ENCODE measurements at places on chromosomes 6 and 20.

DNA sequence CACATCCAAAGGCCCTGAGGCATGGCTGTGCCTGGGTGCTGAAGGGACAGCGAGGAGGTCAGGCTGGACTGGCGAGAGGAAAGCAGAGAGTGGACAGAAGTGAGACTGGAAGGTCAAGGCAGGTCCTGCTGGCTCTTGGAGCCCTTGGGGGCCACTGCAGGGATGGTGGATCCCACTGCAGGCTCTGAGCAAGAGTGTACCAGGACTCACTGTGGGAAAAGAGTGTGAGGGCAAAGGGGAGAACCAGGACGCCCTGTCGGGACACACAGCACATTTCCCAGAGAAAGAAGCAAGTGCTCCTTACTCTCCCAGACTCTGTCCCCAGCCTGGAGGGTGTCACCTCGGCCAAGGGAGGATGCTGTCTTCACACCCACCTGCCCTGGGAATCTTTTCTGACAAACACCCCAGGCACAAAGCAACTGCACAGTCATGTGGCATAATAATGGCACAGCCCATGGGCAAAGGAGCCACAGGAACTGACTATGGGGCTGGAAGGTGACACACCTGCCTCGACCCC, 172.3 kb upstream of the CST7 start:
- DNase-seq = no peak

DNA sequence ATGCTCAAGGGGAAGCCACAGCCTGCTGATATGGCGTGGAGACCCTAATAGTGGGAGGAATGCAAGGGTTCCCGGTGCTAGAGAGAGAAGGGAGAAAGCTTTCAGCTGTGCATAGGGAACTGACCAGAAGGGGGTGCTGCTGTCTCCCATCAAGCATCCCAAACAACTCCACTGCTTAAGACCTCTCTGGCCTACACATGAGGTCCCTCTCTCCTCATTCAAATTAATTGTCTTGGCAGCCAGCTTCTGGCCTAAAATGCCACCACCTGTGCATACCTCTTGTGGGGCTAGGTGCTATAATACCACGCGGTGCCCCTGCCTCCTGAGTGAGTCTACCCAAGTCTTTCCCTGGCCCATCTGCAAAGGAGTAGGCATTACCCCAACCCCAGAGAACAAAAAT, 14.5 kb downstream of the ADISSP start:
- DNase-seq = peak; percentile 31

DNA sequence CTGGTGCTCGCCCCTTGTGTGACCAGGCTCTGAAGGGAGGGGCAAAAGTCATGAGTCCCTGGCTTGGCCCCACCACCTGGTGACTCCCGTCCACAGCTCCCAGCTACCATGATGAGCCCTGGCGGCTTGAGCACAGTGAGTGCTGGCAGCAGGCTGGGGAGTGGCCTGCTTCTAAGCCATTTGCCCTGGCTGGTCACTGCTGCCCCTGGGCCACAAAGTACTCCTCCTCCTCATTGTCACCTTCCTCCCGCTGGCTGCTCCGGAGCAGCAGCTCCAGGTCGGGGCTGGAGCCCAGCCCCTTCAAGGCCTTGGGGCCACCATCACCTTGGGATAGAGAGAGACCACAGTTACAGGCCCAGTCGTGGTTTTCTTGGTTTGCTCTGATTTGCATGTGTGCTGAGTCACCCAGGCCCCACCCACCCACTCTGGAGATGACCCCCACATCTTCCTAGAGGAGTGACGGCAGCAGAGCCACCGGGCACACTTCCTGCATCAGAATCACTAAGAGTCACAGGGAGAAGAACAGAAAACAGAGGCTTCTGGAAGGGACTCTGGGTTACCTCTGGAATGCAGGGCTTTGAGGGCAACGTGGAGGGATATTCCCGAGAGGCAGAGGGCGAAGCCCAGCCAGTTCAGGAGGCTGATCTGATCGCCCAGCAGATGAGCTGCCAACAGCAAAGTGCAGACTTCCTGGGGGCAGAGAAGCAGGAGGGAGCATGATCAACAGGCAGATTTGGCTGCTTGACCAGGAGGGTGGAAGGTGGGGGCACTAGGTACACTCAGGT, 42.1 kb upstream of the CDH22 start:
- DNase-seq = no peak

- DNase-seq = no peak
Measured at GRCh38 chr6:150929416-150929815, 63.9 kb downstream of the MTHFD1L start.

DNA sequence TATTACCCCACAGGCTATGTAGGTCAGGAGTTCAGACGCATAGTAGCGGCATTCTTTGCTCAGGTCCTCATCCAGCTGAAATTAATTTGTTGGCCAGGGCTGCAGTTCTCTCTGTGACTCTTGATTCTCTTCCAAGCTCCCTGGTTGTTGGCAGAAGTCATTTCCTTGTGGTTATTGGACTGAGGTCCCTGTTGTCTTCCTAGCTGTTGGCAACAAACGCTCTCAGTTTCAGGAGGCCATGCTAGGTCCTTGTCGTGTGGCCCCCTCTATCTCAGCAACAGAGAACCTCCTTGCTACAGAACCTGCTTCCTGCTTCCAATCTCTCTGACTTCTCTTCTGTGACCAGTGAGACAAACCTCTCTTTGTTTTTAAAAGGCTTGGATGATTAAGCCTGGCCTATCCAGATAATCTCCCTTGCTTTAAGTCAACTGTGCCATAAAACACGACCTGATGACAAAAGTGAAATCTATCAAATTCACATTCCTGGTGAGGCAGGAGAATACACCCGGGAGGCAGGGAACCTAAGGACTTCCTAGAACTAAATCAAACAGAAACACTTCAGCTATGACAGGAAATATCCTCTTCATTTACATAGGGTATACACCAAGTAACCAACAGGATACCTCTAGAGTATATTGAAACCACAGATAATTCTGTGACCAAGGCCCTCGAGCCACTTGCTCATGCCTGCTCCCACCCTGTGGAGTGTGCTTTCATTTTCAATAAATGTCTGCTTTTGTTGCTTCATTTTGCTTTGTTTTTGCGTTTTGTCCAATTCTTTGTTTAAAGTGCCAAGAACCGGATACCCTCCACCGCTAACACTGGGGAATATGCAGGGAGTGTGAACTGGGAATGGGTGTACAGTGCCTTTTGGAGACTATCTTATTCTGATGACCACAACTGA, 196.0 kb downstream of the BTBD3 start:
- peak; percentile 36 for DNase-seq

DNA sequence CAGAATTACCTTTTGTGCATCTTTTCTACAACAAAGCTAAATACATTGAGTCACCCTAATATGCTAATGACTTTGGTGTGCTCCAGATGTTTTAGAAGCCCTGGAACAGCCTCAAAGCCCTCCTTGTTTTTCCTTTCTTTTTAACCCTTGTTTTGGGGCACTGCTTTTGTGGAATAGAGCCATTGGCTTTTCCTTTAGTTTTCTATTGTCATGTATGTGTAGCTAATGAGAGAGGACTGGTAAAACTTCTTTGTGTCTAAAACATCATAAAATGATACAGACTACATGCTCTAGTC, 158.8 kb downstream of the JARID2 start:
- no peak for DNase-seq

- no peak for DNase-seq
Measured at GRCh38 chr20:58550275-58551059, 35.3 kb upstream of the APCDD1L start.

- DNase-seq = no peak
Measured at GRCh38 chr20:8534368-8535160, 402.5 kb downstream of the PLCB1 start.

GRCh38 chr6:81589465-81590313, 162.8 kb downstream of the TENT5A start:
- no peak for DNase-seq

- DNase-seq = peak; percentile 28
Measured at GRCh38 chr6:71419217-71420094, 130.8 kb downstream of the OGFRL1 start.

DNA sequence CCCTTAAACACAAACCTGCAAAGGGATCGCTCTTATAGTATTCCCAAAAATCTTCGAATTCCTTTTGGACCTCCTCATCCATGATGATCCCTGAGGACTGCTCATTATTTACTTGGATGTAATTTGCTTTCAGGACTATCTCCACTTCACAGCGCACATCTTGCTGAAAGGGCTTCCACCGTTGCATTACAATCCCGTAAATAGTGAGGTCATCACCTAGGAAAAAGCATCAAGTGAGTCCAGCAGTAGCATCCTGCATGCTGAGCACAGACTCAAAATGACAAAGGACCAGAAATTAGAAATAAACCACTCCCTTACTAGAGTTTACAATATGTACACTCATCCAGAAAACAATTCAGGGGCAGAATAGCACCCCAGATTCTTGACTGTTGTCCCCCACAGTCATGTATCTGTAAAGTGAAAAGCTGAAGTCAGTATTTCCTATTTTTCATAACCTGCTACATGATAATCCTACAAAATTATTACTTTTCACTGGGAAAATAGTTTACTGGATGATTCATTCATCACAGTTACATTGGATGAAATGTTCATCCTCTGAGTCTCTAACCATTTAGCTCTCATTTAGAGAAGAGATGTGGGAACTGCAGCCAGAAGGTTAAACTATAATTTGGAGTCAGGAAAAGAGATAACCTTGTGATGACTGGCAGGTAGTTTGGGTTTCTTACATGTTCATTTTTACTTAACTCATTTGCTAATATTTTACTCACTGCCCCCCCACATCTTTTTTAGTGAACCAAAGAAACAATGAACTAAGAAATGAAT, 17.2 kb downstream of the MCM9 start:
- DNase-seq = no peak

- DNase-seq = no peak
Measured at GRCh38 chr6:128452713-128453112, 67.7 kb downstream of the PTPRK start.

DNA sequence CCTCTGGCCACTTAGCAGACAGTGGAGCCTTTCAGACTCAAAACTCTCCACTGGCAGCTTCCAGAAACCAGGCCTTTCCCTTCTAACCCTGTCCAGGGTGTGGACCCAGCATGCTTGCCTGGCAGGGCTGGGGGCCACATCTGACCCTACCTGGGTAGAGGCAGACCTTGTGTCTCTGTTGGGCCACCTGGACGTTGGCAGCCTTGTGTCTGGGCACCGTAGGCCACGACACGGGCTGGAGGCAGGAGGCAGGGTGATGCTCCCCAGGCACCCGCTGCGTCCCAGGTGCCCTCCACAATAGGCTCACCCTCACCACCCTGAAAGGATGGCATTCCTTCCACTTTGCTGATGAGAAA, 67.6 kb downstream of the NOL4L start:
- DNase-seq = peak; percentile 54

- no peak for DNase-seq
Measured at GRCh38 chr20:48843057-48843806, 15.4 kb upstream of the PREX1 start.

GRCh38 chr6:100512203-100512862, 47.6 kb upstream of the SIM1 start:
- no peak for DNase-seq

GRCh38 chr6:169168706-169169105, 84.9 kb downstream of the THBS2 start:
- DNase-seq = no peak

GRCh38 chr6:77774457-77774856, 121.6 kb downstream of the MEI4 start:
- DNase-seq = no peak

- DNase-seq = no peak
Measured at GRCh38 chr20:32820698-32821377, 1.1 kb downstream of the MAPRE1 start.

DNA sequence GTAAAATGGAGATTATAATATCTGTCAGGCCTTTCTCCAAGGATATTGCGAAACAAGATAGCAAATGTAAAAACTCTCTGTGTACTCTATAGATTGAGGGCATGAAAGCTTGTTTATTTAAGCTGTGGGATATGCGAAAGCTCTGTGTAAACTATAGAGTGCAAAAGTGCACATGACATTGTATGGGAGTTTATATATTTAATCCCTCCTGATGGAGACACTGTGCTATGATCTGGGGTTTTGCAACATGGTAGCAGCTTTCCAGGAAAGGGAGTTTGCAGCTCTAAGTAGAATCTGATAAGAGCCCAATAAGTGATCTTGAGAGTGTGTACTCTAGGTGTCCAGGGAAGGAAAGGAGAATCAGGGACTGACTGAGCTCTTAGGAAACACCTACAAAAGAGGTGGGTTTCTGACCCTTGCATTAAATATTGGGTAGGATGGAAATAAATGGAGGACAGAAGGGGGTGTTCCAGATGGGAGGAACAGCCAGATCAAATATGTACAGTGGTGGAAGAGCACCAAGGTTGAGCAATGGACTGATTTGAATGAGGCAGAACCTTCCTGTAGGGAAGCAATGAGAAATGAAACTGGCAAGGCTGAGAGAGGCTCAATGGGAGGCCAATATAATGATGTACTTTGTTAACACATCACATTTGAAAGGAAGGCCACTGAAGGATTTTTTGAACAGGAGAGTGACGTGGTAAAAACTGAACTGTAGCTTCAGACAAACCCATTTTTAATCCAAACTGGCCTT, 450.1 kb downstream of the GJA1 start:
- DNase-seq = no peak

GRCh38 chr6:170063851-170064602, 226.9 kb downstream of the DLL1 start:
- no peak for DNase-seq

DNA sequence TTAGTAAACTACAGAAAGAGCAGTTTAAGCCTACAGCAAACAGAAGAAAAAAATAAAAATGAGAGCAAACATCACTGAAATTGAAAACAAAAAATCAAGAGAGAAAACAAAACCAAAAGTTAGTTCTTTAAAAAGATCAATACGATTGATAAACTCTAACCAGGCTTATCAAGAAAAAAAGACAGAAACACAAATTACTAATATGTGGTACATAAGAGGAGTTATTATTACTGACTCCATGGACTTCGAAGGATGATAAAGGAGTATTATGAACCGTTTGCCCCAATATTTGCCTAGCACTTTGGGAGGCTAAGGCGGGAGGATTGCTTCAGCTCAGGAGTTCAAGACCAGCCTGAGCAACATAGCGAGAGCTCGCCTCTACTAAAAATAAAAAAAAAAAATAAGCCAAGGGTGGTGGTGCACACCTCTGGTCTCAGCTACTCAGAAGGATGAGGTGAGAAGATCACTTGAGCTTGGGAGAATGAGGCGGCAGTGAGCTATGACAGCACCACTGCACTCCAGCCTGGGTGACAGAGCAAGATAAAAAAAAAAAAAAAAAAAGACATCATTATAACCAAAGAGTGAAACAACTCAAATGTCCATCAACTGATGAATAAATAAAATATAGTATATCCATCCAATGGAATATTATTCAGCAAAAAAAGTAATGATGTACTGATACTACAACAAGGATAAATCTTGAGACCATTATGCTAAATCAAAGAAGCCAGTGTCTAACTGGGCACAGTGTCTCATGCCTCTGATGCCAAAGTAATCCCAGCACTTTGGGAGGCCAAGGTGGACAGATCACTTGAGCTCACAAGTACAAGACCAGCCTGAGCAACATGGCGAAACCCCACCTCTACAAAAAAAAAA, 12.9 kb downstream of the TRPC4AP start:
- DNase-seq = no peak

GRCh38 chr20:40414843-40415615, 274.0 kb downstream of the MAFB start:
- DNase-seq = no peak

- DNase-seq = no peak
Measured at GRCh38 chr20:48820649-48820973, 7.2 kb downstream of the PREX1 start.

- DNase-seq = peak; percentile 68
Measured at GRCh38 chr6:170260686-170261085, 30.2 kb downstream of the DLL1 start.

GRCh38 chr6:163386329-163386908, 28.1 kb upstream of the QKI start:
- DNase-seq = no peak
